ENCODE measurements at places on chromosomes 16 and 17.

DNA sequence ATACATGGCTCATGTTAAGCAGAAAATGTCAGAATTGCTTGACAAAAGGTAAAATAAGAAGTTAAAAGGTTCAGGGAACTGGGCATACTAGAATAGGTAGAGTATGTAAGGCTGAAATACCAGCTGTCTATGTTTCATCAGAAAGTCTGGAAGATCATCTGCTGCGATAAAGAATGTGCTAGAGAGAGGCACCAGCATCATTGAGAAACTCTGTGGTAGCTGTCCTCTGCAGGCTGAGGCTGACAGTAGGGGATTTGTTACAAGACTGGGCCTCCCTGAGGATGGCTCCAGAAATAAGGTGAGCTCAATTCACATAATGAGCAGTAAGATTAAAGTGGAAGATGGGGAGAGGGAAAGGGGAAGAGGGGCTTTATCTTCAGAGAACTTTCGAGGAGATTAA lies 4.5 kb upstream of the ZNF287 start:
- H3K36me3 ChIP-seq = no peaks in the 10 kb centered on the region
- no peak for DNase-seq
- H3K4me1 ChIP-seq = peaks cover 3% of the 10 kb centered on the region
- H3K27ac ChIP-seq = no peak overlapping the region

DNA sequence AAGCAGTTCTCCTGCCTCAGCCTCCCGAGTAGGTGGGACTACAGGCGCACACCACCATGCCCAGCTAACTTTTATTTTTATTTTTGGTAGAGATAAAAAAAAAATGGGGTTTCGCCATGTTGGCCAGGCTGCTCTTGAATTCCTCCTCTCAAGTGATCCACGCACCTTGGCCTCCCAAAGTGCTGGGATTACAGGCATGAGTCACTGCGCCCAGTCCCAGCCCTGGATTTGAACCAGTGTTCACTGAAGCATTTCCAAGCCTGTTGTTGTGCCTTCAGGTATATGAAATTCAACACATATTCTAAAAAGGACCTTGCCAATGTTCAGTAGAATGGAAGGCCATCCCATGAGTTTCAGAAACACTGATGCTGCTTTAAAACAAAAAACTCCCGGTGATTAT lies 165.3 kb downstream of the SLC39A11 start:
- H3K27ac ChIP-seq = no peak overlapping the region
- H3K36me3 ChIP-seq = no peaks in the 10 kb centered on the region
- H3K4me1 ChIP-seq = no peaks in the 10 kb centered on the region
- DNase-seq = no peak

- H3K4me3 ChIP-seq = no peak overlapping the region
These were observed 14.6 kb downstream of the RSL1D1 start for GRCh38 chr16:11836650-11837244.

GRCh38 chr16:14539156-14539555 lies 90.9 kb downstream of the PARN start:
- no peak overlapping the region for H3K27ac ChIP-seq
- H3K27me3 ChIP-seq = no peaks in the 10 kb centered on the region
- no peak overlapping the region for H3K4me3 ChIP-seq
- H3K36me3 ChIP-seq = no peaks in the 10 kb centered on the region

- peaks cover 11% of the 10 kb centered on the region for H3K4me1 ChIP-seq
- no peak for DNase-seq
- no peaks in the 10 kb centered on the region for H3K27me3 ChIP-seq
- H3K36me3 ChIP-seq = no peaks in the 10 kb centered on the region
These were observed 60.3 kb downstream of the SPAG9 start for GRCh38 chr17:51060396-51060795.

- H3K27me3 ChIP-seq = no peaks in the 10 kb centered on the region
- no peaks in the 10 kb centered on the region for H3K36me3 ChIP-seq
- H3K27ac ChIP-seq = no peak overlapping the region
- no peak overlapping the region for H3K4me3 ChIP-seq
These were observed 53.5 kb upstream of the DNAJA2 start for GRCh38 chr16:47026947-47027346.

- peak overlapping the region; percentile 41 for H3K4me3 ChIP-seq
- H3K27me3 ChIP-seq = no peaks in the 10 kb centered on the region
- H3K4me1 ChIP-seq = peaks cover 20% of the 10 kb centered on the region
- no peak overlapping the region for H3K27ac ChIP-seq
These were observed 6.2 kb upstream of the ACTG1 start for GRCh38 chr17:81518785-81519283.

GRCh38 chr16:49377196-49377755 lies 3.7 kb downstream of the C16orf78 start:
- no peak for DNase-seq
- H3K36me3 ChIP-seq = no peaks in the 10 kb centered on the region
- no peak overlapping the region for H3K4me3 ChIP-seq
- H3K27ac ChIP-seq = no peak overlapping the region

DNA sequence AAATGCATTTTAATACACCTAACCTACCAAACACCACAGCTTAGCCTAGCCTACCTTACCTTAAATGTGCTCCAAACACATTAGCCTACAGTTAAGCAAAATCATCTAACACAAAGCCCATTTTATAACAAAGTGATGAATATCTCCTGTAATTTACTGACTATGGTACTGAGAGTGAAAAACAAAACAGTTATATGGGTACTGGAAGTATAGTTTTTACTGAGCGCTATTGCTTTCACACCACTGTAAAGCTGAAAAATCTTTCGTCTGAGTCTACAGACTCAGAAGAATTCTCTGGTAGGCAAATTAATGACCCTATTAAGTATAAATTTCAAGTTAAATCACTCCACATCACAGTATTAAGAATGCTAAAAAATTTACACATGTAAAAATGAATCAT lies 3.5 kb downstream of the GRB2 start:
- peaks cover 5% of the 10 kb centered on the region for H3K4me1 ChIP-seq
- no peaks in the 10 kb centered on the region for H3K36me3 ChIP-seq
- no peak overlapping the region for H3K27ac ChIP-seq
- H3K4me3 ChIP-seq = no peak overlapping the region

DNA sequence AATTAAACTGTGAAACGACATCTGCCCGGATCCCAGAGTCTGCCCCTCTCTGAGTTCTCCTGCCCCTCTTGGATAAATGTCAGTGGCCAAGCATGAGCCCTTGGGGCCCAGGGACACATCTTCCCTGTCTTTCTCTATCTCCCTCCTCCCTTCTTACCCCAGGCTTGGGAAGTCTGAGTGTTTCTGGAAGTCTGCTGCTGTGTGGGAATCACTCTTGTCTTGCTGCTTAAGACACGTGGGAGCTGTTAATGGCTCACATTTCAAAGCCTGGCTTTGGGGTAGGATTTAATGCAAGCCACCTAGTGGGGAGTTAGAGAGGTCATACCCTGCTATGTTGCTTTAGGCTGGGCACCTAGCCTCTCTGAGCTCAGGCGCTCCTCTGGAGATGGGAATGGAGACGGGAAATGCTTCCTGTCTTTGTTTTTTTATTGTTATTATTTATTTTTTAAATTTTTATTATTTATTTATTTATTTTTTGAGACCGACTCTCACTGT lies 218.5 kb upstream of the CIBAR2 start:
- H3K4me3 ChIP-seq = no peak overlapping the region
- peak; percentile 85 for DNase-seq
- H3K27ac ChIP-seq = no peak overlapping the region
- H3K27me3 ChIP-seq = no peaks in the 10 kb centered on the region
- H3K4me1 ChIP-seq = no peaks in the 10 kb centered on the region
- no peaks in the 10 kb centered on the region for H3K36me3 ChIP-seq

DNA sequence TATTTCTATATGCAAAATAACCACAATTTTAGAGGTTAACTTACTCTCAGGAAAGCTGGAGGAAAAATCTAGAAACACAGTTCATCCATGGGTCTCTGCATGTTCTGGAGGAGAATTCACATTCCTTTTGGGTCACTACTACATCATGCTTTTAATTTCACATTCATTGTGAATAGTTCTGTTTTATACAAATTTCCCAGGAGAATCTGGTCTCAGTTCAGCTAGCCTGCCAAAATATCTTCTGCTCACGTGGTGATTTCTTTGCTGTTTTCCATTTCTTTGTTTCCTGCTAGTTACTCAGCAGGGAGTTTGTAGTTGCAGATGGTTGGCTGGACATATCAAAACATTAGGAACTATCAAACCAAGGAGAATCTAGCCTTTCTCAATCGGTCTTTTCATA lies at the start of gene ABCA9:
TSS of gene ABCA9 (minus strand) at position 106 of the 400 bp plus-strand sequence. CDS start 9,801 bp downstream, outside the sequence.
- peak within 1 kb of the TSS; percentile 11 for H3K4me3 ChIP-seq
- DNase-seq = peak; percentile 84
- H3K4me1 ChIP-seq = no peaks in the 10 kb centered on the region
- no peak within 1 kb of the TSS for H3K27ac ChIP-seq
- H3K36me3 ChIP-seq = no peaks in the 10 kb centered on the region
- H3K27me3 ChIP-seq = no peaks in the 10 kb centered on the region

- peaks cover 23% of the 10 kb centered on the region for H3K36me3 ChIP-seq
- H3K4me1 ChIP-seq = peaks cover 37% of the 10 kb centered on the region
- H3K27ac ChIP-seq = no peak overlapping the region
- H3K4me3 ChIP-seq = peak overlapping the region; percentile 3
These were observed 3.0 kb downstream of the RAB26 start for GRCh38 chr16:2151188-2152091.
